ENCODE measurements at places on chromosomes 1 and 21.

- DNase-seq: peak; percentile 95
These were observed 35.8 kb downstream of the SLC2A1 start for GRCh38 chr1:42922687-42923366.

DNA sequence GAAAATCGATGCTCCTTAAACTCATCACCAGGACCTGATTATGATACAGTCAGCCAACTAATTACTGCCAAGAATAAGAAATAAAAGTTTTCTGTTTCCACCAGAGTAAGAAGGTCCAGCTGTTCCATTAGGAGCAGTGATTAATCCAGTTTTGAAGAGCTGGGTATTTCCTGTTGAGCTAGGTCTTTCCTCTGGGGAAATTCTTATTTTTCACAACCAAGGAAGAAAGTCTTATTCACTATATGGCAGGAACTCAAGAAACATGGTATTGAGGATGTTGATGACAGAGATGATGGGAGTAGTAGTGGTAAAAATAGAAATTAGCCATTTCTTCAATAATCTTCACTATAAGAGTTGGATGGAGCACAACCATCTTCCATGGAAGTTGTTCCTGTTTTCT is 374.6 kb upstream of the RUNX1 start:
- no peak for DNase-seq

GRCh38 chr1:25485536-25486411 is 55.1 kb downstream of the MACO1 start:
- DNase-seq: no peak

DNA sequence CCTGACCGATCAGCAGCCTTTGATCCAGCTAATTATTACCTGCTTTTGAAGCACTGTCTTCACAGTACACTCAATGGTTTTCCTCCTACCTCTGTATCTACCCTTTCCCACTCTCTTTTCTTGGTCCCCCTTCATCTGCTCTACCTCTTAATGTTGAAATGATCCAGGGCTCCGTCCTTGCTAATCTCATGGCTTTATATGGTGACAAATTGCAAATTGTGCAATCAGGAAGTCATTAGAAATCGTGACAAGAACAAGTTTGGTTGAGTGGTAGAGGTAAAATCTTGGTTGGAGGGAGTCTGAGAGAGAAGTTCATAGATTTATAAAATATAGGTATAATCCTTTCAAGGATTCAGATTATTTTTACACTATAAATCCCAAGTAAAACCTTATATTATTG is 9.6 kb upstream of the CYB5R1 start:
- DNase-seq: peak; percentile 55

- no peak for DNase-seq
These were observed 96.6 kb upstream of the VANGL1 start for GRCh38 chr1:115545096-115545720.

DNA sequence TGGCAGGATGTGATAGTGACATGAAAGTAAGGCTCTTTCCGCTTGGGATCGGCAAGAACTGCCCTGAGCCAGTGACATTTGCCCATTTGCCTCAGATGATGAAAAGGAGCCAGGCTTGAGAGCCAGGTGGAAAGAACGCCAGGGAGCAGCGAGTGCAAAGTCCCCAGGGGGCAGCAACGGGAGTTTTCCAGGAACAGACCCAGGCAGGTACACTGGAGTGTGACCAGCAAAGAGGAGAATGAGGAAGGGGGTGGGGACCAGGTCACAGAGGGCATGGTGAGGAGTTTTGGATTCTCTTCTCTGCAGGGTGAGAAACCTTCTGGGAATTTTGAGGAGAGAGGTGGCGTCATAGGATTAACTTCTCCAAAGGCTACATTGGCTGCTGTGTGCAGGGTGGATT is 10.8 kb upstream of the ETS2 start:
- no peak for DNase-seq

- DNase-seq: no peak
These were observed 113.9 kb downstream of the ATP5PO start for GRCh38 chr21:33801424-33802405.

DNA sequence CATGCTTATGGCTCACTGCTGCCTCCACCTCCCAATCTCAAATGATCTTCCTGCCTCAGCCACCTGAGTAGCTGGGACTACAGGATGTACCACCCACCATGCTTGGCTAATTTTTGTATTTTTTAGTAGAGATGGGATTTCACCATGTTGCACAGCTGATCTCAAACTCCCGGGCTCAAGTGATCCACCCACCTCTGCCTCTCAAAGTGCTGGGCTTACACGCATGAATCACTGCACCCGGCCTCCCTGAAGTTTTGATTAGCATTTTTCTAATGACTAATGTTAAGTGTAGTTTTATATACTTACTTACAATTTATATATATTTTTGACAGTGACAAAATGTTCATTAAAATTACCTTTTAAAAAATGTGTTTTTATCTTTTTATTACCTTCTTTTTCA is 41.1 kb downstream of the ZNF678 start:
- DNase-seq: no peak

- no peak for DNase-seq
These were observed 63.0 kb downstream of the DISP1 start for GRCh38 chr1:222877854-222878253.

GRCh38 chr1:106846656-106847055 is 209.8 kb upstream of the PRMT6 start:
- no peak for DNase-seq

GRCh38 chr1:230144758-230145504 is 77.9 kb downstream of the GALNT2 start:
- DNase-seq: no peak

- DNase-seq: no peak
These were observed 60.1 kb downstream of the PTP4A2 start for GRCh38 chr1:31878058-31878457.

GRCh38 chr1:41656068-41656467 is 171.6 kb upstream of the EDN2 start:
- DNase-seq: no peak

DNA sequence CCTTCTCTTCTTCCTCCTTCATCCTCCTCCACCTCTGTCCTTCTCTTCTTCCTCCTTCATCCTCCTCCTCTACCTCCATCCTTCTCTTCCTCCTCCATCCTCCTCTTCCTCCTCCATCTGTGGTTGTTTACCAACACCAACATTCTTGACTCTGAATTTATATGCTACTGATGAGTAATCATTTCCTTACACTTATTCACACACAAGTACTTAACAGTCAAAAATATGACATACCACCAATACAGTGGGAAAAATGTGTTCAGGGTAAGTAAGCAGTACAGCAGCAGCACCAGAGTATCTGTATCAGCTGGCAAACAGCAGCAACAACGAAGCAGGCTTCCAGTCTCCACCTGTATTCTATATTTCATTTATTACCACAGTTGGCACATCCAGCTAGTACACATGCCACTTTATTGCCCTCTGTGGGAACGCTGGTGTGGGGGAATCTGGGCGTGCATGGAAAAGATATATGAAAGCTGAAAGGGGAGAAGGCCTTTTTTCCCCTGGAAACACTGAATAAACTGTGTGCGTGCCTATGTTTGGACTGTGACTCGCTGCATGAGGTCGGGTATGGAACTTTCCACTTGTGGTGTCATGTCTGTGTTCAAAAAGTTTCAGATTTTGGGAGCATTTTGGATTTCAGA is 16.0 kb downstream of the ADSS2 start:
- no peak for DNase-seq
